HepG2 (cell line): ENCODE measurements at places on chromosomes 7 and 10.

GRCh38 chr7:77782383-77782782 lies 15.9 kb downstream of the TMEM60 start:
- DNase-seq = no peak

- no peak for DNase-seq
Measured at GRCh38 chr10:129793996-129794395, 170.1 kb downstream of the EBF3 start.

GRCh38 chr7:90597563-90598253 lies 1.6 kb downstream of the CDK14 start:
- DNase-seq = no peak

DNA sequence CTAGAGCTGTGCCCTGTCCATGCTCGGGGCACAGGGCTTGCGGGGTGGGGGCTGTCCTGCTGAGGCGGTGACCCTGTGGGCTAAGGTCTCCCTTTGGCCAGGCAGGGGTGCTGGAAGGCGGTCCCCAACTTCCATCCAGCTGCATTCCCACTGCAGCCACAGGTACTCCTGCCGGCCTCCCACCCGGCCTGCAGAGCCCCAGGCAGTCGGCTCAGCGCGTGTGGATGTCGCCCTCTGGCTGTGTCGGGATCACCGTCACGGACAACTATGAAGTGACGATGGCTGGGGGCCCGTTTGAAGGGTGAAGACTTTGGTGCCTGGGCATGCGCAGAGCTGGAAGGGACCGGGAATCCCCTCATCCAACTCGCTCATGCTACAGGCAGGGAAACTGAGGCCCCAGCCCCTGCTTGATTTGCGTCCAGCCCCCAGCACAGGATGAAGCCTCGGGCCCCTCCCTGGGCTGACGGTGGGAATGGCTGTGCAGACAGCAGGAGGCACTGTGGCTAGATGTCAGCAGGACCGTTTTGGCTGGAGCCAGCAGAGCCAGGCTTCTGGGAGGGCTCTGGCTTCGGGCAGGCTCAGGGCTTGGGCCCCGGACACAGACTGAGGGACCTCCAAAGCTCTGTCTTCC lies 2.3 kb upstream of the TMEM184A start:
- DNase-seq = peak; percentile 32

DNA sequence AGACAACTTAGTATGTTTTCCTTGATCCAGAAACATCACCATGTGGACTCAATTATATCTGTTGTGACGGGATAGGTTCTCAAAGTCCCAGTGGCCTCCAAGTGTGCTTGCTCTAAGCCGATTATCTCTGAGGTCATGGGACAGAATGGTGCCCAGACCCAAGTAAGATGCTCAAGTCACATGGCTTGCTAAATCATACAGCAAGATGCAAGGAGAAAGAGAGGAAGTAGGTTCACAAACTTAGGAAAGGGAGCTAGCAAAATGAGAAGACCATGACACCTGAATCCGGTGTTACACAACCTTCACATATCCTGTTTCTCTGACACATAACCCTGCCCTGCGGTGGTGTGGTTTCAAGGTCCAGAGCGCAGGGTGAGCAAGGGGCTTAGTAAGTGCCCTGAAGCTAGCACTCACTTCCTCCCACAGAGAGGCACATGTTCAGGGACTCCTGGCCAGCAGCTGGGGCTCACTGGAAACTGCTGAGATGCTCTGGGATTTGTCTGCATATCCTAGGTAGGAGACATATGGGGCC lies 590.9 kb upstream of the ANKRD30A start:
- no peak for DNase-seq

- peak; percentile 34 for DNase-seq
Measured at GRCh38 chr7:101538596-101539459, 90.3 kb downstream of the MYL10 start.

GRCh38 chr7:85000735-85001350 lies 186.0 kb downstream of the SEMA3D start:
- DNase-seq = no peak

DNA sequence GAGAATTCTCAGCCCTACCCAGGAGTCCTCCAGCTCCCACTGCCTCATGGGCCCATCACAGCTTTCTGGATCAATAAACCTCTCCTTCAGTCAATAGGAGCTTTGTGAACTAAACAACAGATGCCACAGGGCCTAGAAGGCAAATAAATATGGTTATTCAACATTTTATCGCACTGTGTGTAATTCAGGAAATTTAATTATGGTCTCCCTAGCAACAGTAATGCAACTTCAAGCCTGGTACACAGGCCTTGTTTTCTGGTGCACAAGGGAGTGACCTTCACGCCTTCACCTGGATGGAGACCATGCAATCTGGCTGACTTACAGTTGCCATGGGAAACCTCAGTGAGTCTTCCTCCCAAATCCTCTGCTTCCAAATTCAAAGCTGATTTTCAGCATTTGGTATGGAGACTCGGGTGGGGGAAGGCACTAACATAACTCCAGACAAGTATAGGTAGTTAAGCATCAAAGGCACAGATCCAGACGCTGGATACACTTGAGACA lies 441.0 kb upstream of the NPVF start:
- DNase-seq = no peak

DNA sequence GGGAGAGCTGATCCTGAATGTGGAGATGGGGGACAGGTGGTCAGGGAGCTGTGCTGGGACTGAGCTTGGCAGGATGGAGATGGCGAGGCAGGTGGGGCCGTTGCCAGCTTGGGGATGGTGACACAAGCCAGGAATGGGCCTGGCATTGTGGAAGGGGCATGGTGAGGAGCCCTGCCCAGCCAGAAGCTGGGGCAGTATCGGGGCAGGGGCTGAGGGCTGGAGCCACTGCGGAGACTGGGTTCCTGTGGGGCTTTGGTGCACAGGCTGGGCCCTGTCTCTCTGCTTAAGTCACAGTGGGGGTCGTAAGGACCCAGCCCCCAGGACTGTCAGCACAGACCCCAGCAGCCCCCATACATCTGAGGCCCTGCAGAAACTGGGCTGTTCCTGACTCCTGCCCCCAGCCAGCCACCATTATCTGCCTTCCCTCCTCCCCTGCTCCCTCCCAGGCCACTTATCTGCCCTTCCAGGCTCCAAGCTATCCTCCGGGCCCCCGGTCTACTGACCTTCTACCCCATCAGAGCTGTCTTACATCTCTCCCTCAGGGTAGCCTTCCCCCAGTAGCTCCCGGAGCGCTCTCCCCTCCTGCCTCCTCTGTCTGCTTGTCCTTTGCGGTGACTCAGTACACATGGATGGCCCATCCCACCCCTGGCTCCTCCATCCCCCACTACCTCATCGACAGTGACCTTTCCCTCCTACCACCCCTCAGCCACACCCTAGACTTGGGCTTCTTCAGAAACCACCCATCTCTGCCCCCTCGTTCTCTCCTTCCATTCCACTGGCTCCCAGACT lies 44.2 kb downstream of the PPIF start:
- no peak for DNase-seq

- DNase-seq = no peak
Measured at GRCh38 chr10:89959433-89960110, 258.2 kb downstream of the KIF20B start.

- DNase-seq = no peak
Measured at GRCh38 chr7:137324796-137325696, 18.5 kb downstream of the PTN start.

GRCh38 chr10:36362257-36362656 lies 720.2 kb upstream of the FZD8 start:
- peak; percentile 6 for DNase-seq

DNA sequence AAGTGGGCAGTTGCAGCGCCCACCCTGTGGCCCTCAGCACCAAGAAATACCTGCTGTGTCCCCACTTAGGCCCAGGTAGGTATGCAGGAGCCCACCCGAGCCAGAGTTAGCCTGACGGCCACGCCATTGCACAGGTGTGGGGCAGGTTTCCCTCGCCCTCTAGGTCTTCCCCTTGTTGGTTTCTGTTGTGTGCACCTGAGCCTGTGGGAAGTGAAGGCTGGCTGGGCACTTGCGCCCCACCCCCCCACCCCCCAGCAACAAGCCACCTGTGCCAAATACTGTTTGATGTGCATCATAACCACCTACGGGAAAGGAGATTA lies at the start of gene CCDC201:
Gene CCDC201, minus strand, starts transcription at position 48 of the 320 bp plus-strand sequence. CDS start 75 bp downstream, outside the sequence.
- DNase-seq = no peak

GRCh38 chr10:22133749-22134624 lies 83.8 kb downstream of the EBLN1 start:
- no peak for DNase-seq

- DNase-seq = peak; percentile 97
Measured at GRCh38 chr10:93445097-93445960, 36.8 kb downstream of the MYOF start.

DNA sequence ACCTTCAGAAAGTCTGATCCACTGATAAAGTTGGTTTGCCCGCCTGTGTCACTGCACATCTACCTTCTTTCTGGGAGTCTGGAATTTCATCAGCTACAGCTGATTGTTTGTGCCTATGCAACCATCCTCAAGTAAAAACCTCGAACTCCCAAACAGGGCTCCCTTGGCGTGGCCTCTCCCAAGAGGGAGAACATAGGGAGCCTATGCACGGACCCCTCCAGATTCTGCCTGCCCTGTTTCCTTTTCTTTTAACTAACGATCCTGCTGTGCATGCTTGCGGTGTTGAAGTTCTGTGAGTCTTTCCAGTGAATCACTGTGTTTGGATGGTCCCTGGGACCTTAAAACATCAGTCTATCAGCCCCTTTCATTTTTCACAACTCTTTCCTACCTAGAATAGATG lies 226.9 kb upstream of the SEMA3D start:
- DNase-seq = no peak

- DNase-seq = no peak
Measured at GRCh38 chr7:74568658-74569057, 88.9 kb upstream of the GTF2I start.

- DNase-seq = no peak
Measured at GRCh38 chr10:77702166-77702565, 64.6 kb upstream of the KCNMA1 start.

- peak; percentile 99 for DNase-seq
Measured at GRCh38 chr10:77849039-77849664, 77.4 kb downstream of the DLG5 start.

GRCh38 chr10:80202934-80203834 lies 2.2 kb downstream of the ANXA11 start:
- DNase-seq = peak; percentile 77

DNA sequence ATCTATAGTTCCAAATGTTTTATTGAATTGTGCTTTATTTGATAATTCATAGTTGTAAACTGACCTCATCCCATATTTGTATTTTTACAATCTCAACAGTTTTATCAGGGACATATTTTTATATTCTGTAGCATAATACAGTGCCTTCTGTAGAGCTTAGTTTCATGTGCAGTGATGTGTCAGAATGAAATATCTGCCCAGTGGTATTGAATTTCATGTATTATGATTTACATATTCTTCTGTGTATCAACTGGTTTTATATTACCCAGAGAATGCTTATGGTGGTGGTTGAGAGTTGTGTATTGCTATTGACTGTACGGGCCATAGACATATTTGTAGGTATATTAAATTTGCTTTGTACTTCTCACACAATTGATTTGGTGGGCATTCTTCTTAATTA lies 89.9 kb downstream of the KAT6B start:
- no peak for DNase-seq

GRCh38 chr10:60234551-60234950 lies 155.1 kb downstream of the ANK3 start:
- no peak for DNase-seq

DNA sequence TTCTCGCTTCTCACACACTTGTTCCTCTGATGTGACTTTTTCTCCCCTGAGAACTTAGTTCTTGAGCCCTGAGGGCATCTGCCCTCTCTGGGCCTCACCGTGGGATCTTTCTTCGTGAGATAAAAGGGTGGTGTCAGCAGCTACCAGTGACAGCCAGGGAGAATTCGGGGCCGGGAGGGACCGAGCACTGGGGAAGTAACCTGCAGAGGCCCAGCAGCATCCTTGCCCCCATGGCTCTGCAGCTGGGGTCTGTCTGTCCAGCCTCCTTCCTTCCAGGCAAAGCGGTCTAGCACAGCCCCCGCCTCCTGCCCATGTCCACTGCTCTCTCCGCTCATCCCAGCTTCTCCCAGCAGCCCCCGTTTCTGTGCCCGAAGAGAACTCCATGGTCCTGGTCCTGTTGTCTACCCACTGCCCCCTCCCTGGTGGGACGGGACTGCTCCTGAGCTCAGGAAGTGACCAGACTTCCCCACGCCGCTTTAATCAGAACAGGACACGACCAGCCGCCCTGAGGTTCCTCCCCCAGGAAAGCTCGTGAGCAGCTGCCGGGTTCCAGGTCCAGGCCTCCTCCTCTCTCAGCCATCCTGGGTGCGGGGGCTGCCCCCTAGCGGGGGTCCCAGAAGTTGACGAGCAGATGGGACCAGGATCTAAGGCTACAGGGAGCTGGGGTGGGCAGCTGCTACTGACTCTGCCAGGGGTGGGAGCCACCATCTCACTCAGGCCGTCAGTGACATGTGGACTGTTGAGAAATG lies 187.5 kb downstream of the WDR37 start:
- no peak for DNase-seq

GRCh38 chr7:16365177-16365576 lies 56.2 kb downstream of the CRPPA start:
- DNase-seq = no peak

DNA sequence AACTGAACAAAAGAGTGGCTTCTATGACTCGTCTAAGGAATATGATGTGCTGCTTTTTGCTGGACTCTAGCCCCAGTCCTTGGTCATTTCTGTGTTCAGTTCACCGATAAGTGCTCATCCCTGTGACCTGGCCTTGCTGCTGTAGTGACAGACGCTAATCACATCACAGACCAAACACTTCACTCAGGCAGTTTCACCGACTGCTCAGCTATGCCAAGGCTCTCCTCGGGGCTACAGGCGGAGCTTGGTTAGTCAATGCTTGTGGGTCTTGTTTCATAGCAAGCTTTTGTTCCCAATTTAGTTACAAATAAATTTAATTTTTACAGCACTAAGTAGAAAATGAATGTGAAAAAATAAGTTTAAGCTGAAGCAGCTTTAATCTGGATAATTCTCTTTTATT lies 190.8 kb upstream of the PRKCQ start:
- no peak for DNase-seq

- no peak for DNase-seq
Measured at GRCh38 chr10:73161079-73161478, 6.7 kb downstream of the ECD start.

DNA sequence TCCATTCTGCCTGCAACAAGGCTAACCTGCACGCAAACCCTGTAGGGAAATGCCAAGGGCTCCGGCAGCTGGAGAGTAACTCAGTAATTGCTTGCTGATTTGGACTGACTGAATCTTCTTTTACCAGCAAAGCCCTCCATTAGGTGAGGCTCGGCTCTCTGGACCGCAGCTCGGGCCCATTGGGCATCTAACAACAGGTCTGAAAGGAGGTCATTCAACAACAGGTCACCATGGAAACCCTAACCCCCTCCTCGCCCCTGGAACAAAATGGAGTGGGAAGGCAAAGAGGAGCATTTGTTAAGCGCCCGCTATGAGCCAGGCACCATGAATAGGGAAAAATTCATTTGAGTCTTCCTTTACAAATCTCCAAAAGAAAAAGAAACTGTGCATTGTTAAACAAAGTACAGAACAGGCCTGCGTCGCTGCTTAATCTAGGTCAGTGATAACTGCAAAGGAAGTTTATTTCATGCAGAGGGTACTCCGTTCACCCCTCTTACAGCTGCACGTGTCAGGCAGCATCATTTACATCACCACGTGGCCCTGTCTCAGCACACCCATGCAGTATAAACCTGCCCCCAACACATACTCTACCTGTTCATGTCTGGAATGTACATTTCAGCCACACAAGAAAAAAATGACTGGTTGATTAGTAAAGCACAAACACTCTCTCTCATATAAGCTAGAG lies 248.8 kb upstream of the NEBL start:
- no peak for DNase-seq
